ENCODE measurements at places on chromosomes 7 and 10.

DNA sequence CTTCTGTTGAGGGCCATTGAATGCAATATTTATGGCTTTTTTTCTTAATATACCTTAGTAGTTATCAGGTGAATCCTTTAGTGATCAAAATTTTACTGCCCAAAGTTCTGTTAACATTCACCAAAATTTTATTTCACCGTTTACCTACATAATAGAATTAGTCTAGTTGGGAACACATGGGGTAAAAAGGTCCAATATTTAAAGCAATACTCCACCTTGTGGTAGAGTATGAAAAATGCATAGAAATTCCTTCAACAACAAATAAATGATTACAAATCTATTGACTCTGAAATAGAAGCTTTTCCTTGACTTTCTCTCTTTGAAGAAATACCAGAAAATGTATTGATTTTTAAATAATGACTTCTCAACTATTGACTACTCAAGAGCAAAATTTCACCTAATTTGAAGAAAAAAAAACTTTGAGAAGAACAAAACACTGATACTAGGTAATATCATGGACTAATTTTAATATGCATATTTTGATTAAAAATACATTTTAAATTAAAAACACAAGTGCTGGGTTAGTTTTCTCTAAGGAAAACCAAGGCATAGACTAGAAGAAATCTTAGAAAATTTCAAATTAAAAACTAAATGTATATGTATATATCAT lies 43.3 kb downstream of the POLR1F start:
- DNase-seq = no peak

GRCh38 chr7:135884495-135885232 lies 92.5 kb downstream of the MTPN start:
- DNase-seq = no peak

GRCh38 chr7:476736-477360 lies 42.8 kb downstream of the PDGFA start:
- DNase-seq = no peak

- no peak for DNase-seq
Observed at GRCh38 chr7:133165529-133165928, 83.6 kb upstream of the CHCHD3 start.

- no peak for DNase-seq
Observed at GRCh38 chr7:32244806-32245345, 174.7 kb upstream of the PDE1C start.

DNA sequence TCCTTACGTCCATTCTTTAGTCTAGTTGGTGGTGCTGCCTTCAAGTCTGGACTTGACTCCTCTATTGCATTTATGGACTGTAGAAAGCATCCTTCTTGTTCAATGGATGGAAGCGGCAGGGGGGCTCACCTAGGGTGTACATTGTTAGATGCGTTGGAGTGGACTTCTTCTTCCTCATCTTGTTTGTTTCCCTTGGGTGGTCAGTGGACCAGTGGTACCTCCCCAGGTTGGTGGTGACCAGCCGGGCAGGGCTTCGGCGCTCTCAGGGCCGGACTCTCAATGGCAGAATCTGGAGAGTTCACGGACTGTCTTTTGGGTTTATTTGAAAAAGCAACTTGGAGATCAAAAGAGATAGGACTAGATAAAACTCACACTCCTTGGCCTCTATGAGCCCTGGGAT lies 6.2 kb upstream of the BTBD16 start:
- DNase-seq = no peak

DNA sequence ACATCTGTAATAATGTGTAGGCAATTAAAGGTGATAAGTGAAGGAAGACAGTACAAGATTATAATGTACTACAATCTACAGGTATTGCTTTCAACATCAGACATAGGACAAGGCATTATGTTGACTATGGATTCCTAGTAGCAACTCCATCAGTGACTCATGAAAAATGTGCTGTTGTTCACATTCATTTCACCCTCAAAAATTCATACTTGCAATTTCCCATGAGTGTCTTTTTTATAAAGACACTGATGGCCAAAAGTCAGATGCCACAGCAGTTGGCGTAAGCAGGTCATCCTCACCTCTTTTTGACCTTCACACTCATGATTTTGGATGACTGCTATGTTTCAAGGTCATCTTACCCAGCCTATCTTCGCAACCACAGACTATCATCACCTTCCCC lies 100.0 kb upstream of the AMPH start:
- DNase-seq = no peak

DNA sequence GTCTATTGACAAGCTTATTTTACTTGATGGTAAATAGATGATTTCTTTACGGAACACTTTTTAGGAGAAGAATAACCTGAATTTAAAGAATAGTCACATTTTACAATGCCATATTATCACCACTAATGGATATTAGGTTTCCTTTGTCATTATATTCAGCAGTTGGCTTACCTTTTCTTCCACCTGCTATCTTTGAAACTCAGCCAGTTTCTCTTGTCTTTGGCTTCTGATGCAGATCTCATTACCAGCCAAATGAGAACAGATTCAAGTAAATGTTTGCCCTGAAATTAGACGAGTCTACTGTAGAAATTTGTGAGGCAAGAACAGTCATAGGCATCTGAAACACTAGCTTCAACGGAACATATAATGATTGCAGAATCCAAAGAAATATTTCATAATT lies 85.5 kb upstream of the OIT3 start:
- DNase-seq = no peak

- no peak for DNase-seq
Observed at GRCh38 chr10:125844751-125845221, 21.4 kb downstream of the BCCIP start.

GRCh38 chr7:24700521-24701260 lies 56.6 kb downstream of the GSDME start:
- DNase-seq = no peak

GRCh38 chr7:157903710-157904109 lies 566.9 kb downstream of the DNAJB6 start:
- DNase-seq = no peak

DNA sequence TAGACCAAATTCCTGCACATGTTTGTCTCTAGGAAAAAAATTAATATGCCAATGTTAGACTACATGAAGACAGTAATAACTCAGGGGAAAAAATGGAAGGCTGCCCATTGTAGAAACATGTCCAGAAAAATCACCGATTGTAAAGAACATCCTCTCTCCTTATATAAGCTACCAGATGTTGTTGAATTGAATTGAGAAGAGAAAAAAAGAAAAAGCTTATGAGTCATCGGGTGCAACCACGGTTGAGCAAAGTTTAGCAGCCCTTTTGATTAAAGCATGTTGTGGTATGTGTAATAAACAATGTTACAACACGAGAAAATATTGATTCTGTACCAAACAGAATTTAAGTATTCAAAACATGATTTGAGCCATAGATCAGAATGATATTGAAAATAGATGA lies 102.3 kb upstream of the ARHGAP21 start:
- no peak for DNase-seq

GRCh38 chr7:109926738-109927137 lies 1164.2 kb upstream of the LRRN3 start:
- no peak for DNase-seq

DNA sequence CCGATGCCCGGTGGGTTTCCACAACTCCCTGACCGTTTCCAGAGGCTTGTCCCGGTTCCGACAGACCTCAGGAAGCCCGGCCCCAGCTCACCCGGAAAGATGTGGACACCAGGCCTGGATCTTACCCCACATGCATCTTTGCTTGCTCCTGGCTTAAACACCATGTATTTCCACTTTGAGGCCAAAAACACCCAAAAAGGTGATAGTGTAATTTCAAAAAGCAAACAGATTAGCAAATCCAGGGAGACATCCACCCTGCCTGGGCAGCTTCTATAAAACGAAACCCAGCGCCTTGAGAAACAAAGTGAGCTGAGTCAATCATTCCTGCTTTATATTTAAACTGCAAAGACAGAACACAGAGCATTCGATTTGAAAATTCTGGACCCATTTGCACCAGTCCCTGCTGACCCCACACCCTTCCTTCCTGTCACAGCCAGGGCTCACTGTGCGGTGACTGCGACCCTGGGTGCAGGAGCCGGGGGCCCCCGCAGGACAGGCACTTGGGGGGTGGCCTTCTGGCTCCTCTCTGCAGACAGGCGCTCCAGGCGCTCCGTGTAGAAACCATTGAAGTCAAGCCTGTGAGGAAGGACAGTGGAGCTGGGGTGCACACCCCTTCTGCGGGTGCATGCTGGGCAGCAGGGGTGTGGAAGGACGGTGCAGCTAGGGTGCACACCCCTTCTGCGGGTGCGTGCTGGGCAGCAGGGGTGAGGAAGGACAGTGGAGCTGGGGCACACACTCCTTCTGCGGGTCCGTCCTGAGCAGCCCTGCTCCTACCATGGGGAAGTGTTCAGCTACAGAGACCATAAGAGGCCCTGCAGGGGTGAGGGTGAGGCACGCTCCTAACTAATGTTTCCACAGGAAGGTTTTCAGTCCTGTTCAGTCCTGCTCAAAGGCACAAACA lies 2.9 kb upstream of the ADAM8 start:
- DNase-seq = no peak

GRCh38 chr10:114499116-114499515 lies 94.8 kb upstream of the AFAP1L2 start:
- no peak for DNase-seq

- no peak for DNase-seq
Observed at GRCh38 chr7:127907110-127908040, 123.9 kb downstream of the LRRC4 start.

- no peak for DNase-seq
Observed at GRCh38 chr7:108454674-108455550, 1.3 kb downstream of the NRCAM start.

DNA sequence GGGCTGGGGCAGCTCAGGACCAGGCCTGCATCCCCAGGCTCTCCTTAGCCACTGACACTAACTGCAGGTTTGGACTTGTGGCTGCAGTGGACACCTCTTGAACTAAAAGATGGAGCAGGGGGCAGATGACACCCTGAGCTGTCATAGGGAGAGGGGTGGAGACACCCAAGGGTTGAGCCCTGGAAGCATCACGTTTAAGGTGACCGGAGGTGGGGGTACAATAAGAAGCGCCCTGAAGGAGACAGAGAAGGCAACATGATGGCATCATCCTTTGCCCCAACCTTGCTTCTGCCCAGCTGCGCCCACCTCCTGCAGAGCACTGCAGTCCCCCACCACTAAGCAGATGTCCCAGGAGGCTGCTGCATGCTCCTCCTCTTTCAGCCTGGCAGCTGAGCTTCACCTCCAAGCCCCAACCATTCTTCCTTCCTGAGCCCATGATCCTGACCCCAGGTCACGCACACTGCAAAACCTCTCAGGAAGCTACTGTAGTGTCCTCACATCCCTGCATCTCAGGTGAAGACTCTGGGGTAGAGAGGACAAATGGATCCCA lies 25.5 kb downstream of the OGDHL start:
- no peak for DNase-seq

GRCh38 chr10:123891144-123892071 lies at the start of gene CPXM2:
TSS of gene CPXM2 (minus strand) at chr10:123891807. CDS start at chr10:123891659, 148 bp downstream.
- DNase-seq = no peak

- no peak for DNase-seq
Observed at GRCh38 chr7:81715984-81716588, 53.8 kb downstream of the HGF start.

DNA sequence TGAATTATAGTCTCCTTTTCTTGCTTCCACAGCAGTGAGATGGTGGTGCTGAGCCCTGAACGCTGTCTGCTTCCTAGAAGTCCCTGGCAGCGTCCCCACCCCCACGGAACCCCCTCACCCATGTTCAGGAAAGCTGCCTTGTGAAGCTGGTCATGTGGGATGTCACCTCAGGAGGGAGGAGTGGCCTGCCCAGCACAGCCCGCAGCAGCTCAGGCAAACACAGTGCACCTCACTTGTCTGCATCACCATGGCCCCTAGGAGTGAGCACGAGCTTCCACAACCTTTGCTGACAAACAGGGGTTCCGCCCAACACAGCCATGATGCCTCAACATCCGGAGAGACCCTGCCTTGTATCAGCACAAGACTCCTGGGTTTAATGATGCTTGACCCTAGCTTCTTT lies 508.9 kb downstream of the RPS24 start:
- no peak for DNase-seq

- DNase-seq = no peak
Observed at GRCh38 chr7:26472971-26473370, 181.3 kb downstream of the SNX10 start.

DNA sequence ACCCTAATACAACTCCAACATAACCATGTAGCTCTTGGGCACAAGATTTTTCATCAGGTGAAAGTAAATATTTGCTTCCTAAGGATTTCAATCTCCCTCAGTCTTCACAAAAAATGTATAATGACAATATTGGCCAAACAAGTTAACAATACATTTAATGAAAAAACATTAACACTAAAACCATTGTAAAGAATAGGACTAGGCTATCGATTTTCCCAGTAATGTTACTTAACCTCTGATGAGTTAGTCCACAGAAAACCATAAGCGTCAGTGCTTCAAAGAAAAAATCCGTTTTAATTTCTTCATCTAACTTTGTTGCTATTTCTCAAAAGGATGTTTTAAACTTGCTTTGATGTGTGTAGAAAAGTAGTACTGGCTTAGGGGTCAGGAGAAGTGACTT lies 1.2 kb downstream of the ZNF33B start:
- DNase-seq = no peak

DNA sequence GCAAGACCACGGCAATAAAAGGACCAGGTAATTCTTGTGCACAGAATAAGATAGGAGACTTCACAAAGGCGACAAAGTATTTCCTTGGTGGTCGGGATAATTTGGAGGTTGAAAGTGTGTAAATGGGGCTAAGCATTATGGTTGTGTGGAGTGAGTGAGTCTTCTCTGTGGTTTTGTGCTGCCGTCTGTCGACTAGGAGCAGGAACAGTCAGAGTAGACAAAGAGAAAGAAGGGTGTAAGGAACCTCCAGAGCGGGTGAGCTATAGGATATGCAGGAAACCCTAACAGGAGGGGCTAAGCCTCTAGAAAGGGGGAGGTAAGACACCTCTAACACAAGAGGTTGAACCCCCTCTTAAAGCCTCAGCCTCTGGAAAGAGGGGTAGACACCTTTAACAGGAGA lies 201.6 kb downstream of the SH2D4B start:
- DNase-seq = no peak

DNA sequence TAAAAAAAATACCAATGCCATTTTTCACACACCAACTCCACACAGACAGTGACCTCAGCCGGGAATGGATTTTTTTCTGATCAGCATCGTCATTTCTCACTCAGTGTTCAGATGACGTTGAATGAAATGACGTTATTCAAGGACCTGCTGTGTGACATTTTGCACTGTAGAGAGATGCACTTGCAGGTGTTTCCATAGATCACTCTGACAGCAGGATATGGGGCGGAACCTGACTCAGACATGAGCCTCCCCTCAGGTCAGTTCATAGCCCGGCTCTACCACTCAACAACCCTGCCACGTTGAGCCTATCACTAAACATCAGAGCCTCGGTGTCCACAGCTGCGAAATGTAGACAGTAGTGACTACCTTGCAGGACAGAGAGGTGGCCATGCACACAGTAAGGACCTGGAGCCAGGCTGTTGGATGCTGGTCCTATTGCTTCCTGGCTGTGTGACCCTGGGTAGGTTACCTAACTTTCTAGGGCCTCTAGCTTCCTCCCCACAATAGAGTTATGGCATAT lies 41.4 kb upstream of the ANTXRL start:
- no peak for DNase-seq

DNA sequence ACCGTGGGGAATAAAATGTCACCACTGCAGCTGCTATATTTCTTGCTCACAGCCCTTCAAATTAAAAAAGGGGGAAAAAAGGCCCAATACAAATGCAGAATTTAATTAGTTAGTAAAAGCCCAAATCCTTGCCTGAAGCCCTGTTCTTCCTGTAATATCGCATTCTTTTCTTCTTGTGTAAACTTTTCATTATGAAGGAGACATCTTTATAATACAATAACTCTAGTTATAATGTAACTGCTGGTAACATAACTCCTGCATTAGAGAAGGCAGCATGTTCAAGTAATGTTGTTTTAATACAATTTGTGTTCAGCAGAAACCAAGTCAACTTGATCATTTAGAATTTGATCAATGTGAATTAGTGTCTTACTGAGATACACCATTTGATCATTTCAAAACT lies 250.9 kb downstream of the CHCHD3 start:
- no peak for DNase-seq

Data from stimulated activated CD4-positive, alpha-beta T cell treated with anti-CD3 and anti-CD28 coated beads, Interleukin-1b, Interleukin-23, amount 100 ng/mL, for 24 hours (primary cell).